ENCODE measurements at places on chromosomes 5 and 9.

DNA sequence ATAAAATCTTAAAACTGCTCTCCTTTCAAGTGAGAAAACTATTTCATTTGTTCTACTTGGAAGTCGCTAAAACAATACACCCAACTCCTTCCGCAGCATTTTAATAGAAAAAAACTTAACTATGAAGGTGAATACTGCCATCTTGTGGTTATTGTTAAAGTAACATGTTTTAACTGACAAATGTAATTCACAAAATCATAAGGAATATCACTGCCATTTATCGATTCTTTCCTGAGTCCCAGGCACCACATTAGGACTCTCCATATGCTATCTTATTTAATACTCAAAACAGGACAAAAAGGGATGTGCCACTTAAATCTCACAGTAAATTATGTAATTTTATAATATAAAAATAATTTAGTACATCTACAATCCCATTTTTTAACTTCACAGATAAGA lies 130.5 kb upstream of the ITGA1 start:
- DNase-seq = peak; percentile 17

- DNase-seq = no peak
Observed at GRCh38 chr5:82624062-82624461, 345.9 kb upstream of the RPS23 start.

- no peak for DNase-seq
Observed at GRCh38 chr9:3908731-3909130, 382.9 kb upstream of the RFX3 start.

DNA sequence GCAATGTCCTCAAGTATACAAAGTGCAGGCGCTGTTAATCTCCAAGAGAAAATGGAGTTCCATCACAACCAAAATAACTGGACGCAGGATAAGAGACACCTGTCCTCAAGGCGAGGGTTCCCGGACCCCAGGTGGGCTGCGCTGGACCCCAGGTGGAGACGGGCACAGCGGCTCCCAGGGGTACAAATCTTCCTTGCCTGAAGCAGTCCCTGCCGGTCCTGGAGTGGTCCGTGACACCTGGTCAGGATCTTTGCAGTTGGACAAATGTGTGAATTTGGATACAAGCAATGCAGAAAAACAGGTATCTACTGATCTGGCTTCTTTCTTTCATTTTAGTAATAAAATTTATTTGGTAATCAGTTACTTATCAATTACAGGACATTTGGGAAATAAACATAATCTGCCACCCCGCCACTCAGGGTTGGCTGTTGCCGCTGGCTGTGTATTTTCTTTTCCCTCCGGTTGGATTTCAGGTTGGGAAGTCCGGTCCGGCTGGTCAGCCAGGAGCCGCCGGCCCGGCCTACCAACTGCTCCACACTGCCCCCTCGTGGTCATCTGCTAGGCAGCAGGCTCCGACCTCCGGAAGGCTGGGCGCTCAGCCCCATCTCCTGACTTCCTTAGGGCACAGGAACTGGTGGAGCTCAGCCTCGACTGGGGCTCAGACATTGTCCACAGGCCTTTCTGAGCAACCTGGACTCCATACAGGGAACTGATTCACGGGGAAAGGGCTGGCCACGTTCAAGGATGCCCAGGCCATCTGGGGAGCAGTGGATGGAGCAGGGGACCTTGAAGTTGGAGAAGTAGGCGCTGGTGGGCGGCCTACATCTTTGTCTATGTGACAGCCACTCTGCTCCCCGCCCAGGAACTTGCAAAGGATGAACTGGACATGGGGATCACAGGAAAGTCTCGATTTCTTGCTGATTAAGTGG lies 43.4 kb downstream of the NXNL2 start:
- peak; percentile 84 for DNase-seq

DNA sequence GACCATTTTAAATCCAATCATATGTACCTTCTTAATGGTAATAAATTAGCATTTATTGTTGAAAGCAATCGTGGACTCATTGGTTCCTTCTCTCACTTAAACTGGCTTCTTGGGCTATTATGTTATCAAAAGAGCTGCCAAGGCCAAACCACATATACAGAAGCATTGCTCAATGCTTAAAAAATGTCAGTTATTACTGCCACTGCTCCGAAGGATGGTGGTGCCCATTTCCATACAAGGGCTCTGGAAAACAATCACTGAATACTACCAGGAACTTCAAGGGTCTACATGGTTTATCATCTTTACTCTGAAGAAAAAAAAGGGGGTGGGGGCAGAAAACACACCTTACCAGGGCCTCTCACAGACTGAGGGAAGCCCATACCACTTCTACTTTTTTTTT lies 104.3 kb downstream of the GNAQ start:
- no peak for DNase-seq

DNA sequence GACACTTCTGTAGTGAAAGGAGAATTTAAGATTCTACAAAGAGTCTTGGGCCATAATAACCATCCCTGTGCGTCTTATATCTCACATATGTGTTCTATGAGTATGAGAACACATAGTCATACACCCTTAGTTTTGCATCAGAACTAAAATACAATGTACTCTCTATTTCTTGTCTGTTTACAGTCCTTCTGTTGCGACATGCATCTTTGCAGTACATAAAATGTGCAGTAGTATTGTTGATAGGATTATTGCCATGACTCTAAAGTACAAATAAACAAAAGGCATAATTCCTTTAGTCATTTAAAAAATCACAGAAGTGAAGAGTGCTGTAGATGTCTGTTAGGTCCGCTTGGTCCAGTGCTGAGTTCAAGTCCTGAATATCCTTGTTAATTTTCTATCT lies 201.9 kb downstream of the NR3C1 start:
- no peak for DNase-seq

- no peak for DNase-seq
Observed at GRCh38 chr5:57267805-57268204, 93.9 kb downstream of the GPBP1 start.

- peak; percentile 59 for DNase-seq
Observed at GRCh38 chr5:91162534-91163381, 220.4 kb downstream of the ARRDC3 start.

DNA sequence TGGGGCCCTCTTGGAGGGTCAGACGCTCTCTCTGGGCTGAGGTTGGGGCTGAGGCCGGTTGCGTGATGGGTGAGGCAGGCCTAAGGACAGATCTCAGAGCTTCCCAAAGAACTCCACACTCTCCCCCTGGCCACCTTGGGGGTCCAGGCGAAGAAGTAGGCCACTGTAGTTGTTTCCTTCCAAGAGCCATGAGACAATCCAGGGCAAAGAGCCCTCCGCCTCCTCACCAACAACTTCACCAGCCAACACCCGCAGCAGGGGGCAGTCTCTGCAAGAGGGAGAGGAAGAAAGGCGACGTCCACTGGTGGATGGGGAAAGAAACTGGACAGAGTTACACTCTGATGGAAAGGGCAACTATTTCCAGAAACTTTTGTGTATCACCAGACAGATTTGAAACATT lies 10.7 kb downstream of the SLC35A4 start:
- no peak for DNase-seq

- no peak for DNase-seq
Observed at GRCh38 chr5:80206282-80206681, 49.6 kb downstream of the SERINC5 start.

DNA sequence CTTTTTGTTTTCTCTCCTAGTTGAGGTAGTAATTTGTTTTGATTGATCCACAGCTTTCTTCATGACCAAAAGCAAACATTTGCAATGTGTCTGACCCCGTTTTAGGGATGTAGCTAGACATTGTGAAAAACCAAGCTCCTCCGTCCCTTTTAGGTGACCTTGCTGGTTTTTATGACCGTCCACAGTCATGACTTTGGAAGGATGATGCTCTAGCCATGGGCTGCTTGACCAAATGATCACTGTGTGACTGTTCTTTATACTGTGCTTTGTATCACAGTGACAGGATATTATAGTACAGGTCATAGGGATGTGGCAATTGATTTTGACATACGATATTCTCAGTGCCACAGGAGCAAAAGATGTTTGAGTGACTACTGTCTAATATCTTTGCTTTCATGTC lies 54.4 kb downstream of the KCNN2 start:
- no peak for DNase-seq

GRCh38 chr5:116135344-116135743 lies 50.5 kb downstream of the COMMD10 start:
- peak; percentile 46 for DNase-seq

DNA sequence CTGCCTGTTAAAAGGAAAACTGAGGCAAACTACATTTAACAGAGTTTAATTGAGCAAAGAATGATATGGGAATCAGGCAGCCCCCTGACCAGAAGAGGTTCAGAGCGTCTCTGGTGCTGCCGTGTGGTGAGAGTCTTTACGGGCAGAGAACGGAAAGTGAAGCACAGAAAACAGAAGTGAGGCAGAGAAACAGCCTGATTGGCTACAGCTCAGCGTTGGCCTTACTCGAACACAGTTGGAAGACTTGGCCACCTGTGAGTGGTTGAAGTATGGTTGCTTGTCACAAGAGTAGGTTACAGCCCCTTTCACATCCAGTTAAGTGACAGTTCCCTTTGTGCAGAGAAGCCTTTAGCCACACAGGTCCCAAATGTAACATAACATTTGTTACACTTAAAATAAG lies 16.9 kb upstream of the FBP1 start:
- peak; percentile 69 for DNase-seq

- no peak for DNase-seq
Observed at GRCh38 chr5:40480392-40480791, 199.3 kb upstream of the PTGER4 start.

DNA sequence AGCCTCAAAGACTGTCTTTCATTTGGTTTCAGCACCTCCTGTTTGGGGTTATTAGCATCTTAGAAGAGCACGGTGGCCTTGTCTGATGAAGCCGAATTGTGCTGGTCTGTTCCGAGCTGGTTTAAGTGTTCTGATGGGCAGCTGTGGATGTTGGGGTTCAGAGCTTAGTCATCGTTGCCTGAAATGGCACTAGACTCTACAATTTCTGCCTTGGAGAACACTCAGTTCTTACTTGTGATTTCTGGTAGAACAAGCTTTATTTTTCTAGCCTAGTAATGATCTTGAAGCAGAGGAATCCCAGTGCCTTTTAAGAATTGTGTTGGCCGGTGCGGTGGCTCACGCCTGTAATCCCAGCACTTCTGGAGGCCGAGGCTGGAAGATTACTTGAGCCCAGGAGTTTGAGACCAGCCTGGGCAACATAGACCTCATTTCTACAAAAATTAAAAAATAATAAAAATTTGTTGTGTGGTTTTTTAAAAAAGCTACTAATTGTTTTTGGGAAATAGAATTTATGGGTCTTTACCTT lies 7.8 kb downstream of the FBXW5 start:
- no peak for DNase-seq

DNA sequence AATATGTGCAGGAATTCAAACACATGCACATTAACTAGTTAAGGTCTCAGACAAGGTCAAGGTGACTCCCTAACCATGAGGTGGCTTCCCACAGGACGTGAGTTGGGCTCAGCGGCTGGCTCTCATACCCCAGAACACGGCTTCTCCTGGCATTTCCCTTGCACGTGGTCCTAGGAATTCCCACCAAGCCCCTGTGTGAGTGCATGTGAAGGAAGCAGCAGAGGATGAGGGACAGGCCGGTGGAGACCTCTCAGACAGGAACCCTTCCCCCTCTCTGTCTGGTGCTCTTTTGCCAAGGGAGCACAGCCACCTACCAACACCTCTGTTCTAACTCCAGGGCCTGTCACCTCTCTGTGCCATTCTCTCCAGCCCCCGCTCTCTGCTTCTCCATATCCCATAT lies 271.0 kb downstream of the FSTL4 start:
- no peak for DNase-seq

GRCh38 chr5:95537501-95537900 lies 17.3 kb downstream of the SKIC3 start:
- no peak for DNase-seq

DNA sequence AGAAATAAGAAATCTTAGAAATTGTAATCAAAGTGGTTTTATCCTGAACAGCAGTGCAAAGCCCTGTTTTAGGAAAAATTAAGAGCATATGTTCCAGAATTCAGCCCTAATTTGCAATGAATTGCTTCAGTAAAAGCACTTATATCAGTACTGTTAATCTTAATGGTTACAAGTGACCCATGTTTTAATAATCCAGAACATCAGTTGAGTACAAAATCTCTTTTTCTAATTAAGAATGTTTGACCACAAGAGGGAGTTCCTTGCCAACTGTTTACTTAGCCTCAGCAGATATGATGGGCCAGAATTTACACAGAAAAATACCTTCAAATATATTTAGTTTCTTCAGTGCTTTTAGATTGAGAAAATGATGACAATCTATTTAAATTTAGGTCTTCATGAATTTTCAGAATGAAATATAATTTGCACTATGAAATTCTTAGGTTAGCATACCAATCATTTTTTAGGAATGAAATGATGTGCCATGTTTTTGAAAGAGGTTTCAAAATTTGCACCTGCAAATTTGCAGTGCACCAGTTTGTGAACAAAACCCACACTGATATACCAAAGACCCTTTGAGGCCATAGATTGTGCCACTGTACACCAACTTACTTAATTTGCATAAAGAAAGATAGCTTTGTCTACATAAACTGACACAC lies 926.3 kb upstream of the ARRDC3 start:
- DNase-seq = peak; percentile 7

DNA sequence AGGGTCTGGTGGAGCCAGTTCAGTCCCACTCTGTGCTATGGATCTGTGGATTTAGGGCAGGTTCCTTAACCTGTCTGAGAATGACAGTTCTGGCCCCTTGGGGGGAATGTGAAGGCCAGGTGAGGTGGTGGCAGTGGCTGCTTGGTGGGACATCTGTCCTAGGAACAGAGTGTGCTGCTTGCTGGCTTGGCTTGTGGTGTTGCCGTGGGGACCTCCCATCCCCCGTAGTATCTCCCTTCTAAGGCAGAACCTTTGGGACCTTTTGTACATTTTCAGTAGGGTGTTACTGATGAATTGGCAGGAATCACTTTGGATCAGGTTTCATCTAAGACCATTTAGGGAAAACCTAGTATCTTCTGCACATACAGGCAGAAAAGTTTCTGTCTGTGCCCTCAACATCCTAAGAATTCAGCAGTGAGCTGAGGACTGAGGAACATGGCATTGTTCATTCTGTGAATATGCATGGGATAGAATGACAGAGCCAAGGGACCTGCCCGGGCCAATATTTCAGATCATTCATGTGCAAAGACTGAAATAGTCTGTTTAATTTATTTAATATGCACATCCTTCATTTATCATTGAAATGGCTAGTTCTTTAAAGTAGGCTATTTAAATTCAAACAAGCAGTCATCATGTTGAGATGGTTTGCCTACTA lies 64.6 kb downstream of the WNK2 start:
- DNase-seq = no peak

- no peak for DNase-seq
Observed at GRCh38 chr9:117156144-117156688, 258.6 kb downstream of the ASTN2 start.

DNA sequence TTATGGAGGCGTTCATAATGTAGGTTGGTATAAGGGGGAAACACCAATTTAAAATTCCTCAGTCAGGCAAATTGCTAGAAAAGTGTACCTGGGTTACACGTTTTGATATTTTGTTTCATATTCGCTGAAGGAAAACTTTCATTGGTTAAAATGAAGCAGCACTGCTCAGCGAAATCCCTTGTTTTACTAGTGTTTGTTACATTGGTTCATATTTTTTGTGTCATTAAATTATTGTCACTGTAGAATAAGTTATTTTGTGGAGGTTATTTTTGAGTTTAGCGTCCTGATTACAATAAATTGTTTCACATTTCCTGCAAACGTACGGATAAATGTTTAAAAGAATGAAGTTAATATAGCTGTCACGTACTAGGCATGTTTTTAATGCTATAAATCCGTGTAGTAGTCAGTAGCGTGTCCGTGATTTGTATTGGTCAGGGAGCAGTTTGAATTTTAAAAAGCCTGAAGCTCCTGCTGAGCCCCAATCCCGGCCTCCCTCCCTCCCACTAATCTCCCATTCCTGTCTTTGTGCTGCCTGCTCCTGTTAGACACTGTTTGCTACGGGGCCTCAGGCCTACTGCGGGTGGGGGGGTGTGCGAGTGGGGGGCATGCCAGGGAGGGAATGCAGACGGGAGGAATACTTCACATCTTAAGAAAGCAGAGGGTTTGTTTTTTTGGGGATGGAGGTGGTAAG lies 2.0 kb downstream of the NIPBL start:
- no peak for DNase-seq

All from GM10248 (cell line).